ENCODE measurements at places on chromosomes 5 and 9.
A peak's percentile ranks its signal among the peaks of the same experiment; 100 is the strongest.

DNA sequence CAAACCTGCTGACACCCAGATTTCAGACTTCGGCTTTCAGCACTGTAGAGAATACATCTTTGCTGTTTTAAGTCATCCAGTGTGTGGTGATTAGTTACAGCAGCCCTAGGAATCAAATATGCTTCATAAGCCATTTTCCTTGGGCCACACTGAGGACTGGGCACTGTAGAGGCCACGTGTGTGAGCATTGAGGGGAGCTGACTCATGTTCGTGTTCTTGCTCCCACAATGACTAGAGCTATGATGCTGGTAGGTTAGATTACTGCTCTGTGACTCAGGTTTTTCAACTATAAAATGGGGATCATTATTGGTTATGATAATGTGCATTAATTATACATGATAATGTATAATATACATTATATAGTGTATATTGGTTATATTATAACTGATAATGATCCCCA, 96.5 kb upstream of the PALM2AKAP2 start:
- DNase-seq: no peak

GRCh38 chr9:15304632-15305031, 2.4 kb downstream of the TTC39B start:
- DNase-seq: no peak

- no peak for DNase-seq
Measured at GRCh38 chr9:136133191-136133958, 14.7 kb upstream of the TMEM250 start.

DNA sequence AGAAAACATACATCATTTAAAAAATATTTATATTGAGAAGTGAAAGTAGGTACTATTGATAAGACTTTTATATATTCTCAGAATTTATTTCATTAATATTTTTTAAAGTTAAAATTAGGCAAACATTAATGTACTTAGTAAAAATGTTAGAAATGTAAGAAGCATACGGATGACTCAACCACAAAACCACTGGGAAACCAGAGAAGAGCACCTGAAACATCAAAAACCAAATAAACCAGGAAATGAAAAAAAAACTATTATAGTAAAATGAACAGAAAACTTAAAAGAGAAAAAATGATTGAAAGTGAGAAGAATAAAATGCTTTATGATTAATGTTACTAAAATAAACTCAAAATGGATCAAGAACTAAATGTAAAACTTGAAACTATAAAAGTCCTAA, 233.2 kb upstream of the DAB2 start:
- no peak for DNase-seq

DNA sequence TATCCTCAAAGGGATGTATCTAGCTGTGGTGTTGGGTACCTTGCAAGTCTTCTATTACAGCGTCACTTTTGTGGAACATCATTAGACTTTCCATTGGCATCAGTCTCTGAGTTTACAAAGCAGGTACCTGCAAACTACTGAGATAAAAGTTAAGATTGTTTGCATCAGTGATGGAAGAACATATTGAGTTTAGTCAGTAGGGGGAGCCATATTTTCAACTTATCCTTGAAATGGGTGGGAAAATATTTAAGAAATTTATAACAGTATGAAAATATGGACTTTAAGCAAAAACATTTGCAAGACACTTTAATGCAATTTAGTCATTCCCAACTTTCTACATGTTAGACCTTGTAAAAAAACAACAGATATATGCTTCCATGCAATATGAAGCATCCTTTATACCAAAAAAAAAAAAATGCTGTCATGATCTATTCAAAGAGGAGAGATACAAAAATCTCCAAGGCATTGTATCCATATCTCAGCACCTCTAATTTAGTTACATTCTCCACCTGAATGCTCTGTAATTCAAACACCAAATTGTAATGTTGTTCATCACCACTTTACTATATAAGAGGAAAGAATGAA, 98.6 kb upstream of the ADAMTS19 start:
- no peak for DNase-seq

DNA sequence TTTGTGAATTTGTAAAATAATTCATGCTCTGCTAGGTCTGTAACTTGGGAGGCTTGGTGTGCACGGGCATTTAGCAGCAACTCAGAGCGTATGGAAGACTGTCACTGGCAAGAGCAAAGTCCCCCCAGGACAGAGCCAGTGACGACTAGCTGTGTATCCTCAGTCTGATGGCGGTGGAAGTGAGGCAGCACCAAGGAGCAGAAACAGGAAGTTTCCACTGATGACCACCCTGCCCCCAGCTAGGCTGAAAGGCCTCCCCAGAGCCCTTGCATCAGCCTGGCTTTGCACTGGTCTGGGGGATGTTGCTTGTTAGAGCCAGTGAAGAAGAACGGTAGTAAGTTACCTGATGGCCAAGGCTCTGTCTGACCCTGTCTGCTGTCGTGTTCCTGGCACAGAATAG, 66.8 kb upstream of the ABL1 start:
- peak; percentile 35 for DNase-seq

DNA sequence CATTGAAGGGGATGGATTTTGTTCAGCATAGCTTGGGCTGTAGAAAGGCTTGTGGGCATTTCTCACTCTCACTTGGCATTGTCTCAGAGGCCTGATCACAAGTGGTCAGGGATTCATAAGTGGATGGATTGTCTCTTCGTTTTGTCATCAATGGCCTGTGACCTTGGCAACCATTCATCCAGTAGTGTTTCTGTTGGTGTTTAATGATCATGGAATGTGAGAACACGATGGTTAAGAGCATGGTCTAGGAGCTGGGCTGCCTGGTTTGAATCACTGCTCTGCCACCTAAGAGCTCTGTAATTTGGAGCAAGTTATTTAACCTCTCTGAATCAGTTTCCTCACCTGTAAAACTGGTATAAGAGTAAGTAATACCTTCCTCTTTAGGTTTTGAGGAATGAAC, 430.1 kb upstream of the MEF2C start:
- DNase-seq: no peak

GRCh38 chr5:83871533-83872395, 151.1 kb upstream of the HAPLN1 start:
- DNase-seq: no peak

DNA sequence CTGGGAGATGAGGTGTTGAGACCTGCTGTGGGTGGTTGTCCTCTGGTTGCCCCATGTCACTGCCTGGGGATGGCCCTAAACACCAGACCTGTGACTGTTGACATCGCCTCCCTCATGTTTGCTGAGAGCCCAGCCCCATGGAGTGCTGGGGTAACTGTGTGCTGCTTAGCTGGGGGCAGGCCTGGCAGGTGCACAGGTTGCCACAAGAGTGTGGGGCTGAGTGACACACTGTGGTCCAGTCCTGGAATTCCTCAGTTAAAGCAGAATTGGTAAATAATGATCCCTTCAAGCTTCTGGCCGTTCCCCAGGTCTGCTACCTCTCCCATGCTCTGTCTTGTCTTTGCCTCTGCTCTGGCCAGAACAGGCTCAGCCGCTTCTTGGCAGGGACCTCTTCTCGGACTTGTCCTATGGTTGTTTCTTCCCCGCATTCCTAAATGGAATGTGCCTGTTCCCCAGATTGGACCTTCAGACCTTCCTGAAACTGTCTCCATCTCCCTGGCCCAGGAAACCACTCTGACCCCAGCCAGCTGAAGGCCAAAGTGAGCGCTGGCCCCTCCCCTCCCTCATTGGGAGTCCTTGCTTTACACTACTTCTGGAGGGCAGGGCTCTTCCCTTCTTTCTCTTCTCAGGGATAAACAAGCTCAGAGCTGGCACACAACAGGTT, 61.2 kb upstream of the PITX1 start:
- no peak for DNase-seq

GRCh38 chr9:98190757-98191105, 1.7 kb downstream of the CORO2A start:
- no peak for DNase-seq

DNA sequence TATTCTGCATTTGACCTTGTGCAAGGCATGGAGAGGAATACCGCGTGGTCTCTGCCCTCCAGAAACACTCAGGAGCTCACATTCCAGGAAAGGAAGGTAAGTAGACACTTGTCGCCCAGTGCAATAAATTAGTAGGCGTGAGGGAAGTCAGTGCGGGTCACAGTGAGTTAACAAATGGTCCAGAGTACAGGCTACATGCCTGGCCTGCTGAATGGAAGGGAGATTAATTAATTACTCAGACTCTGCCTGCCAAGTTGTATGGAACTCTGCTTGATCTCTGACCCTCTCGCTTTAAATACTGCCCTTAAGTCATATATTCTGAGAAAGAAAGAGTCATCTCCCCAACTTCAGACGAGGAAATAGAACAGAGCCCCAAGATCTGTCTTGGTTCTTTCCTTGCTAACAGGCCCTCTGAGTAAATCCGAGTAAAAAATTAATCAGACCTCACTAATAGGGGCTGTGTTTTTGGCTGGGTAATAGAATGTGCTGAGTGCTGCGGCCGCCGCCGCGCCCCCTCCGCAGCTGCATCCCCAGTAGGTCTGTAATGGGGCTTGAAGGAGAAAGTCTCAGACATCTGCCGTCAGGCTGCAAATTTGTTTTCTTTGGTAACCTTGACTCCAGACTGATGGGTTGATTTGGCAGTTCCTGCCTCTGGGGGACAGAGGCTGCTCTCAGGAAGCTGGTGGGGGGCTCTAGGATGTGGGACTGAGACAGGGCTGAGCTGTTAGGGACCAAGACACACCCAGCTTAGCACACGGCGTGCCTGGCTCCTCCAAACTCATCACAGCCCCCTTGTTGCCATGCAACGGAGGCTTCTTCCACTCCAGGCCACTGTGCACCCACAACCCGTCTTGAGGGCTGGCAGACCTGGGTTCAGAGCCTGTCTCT, 144.4 kb downstream of the NSG2 start:
- no peak for DNase-seq

GRCh38 chr5:152514827-152515397, 109.8 kb upstream of the NMUR2 start:
- no peak for DNase-seq

- no peak for DNase-seq
Measured at GRCh38 chr9:8980496-8981013, 1181.0 kb upstream of the DMAC1 start.

- DNase-seq: no peak
Measured at GRCh38 chr5:93791518-93791972, 50.1 kb upstream of the POU5F2 start.

- no peak for DNase-seq
Measured at GRCh38 chr9:72407114-72407513, 42.1 kb upstream of the ZFAND5 start.

DNA sequence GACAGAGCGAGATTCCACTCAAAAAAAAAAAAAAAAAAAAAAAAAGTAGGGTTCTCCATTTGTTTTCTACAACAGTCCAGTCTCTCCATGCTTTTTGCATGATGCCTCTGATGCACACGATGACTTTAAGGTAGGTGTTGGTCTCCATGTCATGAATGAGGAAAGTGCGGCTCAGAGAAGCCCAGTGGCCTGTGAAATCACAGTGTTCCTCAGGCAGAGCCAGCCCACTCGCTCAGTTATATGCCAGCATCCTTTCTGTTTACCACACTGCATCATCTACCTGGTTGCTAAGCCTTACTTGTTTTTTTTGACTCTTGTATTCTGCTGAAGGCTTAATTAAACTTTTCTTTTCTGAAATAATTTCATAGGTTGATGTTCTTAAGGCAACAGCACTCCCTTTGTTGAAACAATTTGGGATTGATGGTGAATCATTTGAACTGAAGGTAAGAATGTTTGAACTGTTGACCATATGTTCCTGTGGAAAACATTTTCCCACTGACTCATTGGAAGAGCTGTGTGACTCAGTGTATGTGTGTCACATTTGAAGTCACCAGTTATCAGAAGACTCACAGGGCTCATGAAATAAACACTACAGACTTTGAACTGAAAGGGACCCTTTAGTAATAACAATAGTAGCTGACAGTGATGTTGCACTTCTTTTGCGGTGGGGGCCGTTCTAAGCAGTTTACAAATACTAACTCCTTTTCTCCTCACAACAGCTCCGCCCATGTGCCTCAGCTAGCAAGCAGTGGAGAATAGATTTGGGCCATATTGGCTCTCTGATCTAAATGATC, 40.2 kb downstream of the RCL1 start:
- DNase-seq: no peak

DNA sequence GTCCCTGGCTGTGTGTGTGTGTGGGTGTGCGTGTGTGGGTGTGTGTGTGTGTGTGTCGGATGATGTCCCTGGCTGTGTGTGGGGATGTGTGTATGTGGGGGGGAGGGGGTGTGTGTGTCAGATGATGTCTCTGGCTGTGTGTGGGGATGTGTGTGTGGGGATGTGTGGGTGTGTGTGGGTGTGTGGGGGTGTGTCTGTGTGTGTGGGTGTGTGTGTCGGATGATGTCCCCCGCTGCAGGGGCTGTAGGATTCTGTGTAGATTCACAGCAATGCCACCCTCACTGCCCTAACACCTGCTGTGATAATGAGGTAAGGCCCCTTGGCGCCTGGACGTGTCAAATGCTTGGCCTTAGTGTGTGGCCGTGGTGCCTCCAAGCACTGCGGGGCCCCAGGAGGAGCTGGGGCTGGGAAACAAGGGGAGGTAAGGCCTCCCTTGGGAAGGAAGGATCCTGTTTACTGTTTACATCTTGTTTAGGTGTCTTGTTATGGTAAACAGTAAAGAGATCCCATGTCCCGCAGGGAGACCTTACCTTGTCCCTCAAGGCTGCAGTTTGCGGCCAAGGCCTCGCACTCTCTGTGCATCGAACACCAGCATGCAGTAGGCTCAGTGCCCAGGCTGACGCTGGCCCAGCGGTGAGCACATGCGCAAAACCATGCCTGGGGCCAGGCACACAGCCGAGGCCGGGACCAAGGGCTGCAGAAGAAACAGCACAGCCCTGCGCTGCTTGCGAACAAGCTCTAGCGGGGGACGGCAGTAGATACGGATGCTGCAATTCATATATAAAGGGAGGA, 24.1 kb downstream of the AHRR start:
- no peak for DNase-seq

DNA sequence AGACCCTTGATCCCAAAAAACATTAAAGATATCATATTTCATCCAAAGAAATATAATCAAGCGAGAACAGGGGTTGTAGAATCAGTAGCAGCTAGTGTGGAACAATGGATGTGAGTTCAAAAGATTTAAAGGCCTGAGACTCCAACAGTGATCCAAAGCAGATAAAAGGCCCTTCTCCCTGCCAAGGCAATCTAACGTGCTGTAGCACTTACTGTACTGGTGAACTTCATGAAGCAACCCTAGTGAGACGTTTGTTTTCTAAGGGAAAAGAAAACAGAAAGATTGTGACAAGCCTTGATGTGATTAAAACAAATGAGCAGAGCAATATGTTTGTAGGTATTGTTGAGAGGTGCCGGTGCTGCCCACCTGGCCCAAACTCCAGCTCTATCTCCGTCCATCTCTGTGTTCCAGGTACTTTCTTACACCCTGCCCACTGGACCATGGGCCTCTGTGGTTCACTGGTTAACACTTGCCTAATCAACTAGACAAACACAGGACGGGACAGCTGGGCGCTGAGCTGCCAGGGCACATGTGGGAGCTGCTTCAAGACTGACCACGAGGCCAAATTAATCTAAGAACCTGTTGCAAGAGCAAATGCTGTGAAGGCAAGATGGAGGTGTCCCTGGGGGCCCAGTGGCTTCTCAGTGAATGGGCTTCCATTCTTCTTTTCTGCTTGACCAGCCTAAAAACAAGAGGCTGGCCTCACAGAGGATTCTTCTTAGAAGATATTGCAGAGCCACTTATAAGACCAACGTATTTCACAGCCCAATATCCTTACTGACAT, 265.5 kb downstream of the CWC27 start:
- no peak for DNase-seq

GRCh38 chr5:167802755-167803431, 488.6 kb upstream of the WWC1 start:
- DNase-seq: no peak
